ENCODE measurements at places on chromosomes 7 and 10. TPM values are rescaled to one million over a fixed set of nuclear protein-coding genes. Genes with fewer than 3 reads are reported as not detected.
A peak's percentile ranks its signal among the peaks of the same experiment; 100 is the strongest.

DNA sequence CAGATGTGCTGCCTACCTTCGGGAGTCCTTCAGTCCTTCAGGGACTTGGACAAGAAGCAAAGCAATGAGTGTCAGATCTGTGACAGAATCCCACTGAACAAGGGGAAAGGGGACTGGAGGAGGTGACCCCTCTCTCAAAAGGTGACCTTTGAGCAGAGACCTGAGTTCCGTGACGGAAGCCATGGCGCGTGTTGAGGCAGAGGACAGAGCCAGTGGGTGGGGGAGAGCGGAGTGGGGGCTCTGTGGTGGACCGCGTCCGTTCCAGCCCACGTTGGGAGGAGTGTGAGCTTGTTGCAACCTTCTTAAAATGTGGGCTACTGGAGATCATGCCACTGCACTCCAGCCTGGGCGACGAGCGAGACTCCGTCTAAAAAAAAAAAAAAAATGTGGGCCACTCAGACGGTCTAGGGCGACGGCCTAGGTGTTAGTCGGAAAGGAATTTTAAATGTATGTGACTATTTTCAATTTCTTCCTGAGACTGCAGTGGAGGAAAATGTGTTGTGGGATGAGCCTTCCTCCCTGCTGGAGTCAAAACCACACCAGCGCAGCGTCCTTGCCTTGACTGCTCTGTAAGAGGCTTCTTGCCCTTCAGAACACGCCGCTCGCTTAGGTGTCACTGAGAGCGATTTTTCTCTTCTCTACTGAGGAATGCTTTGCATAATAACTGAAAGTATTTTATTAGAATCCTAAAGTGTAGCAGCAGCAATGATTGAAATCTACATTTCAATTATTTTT lies 272.7 kb downstream of the CELF2 start:
- peaks cover 3% of the 10 kb centered on the region for H3K27me3 ChIP-seq
- peaks cover 7% of the 10 kb centered on the region for H3K4me1 ChIP-seq
- no peak overlapping the region for H3K27ac ChIP-seq
- no peaks in the 10 kb centered on the region for H3K36me3 ChIP-seq
- no peak overlapping the region for H3K4me3 ChIP-seq

The SUN3 gene
- total RNA-seq, result not detected

The CXCL12 gene
- 2.2 TPM for total RNA-seq

The SYNPO2L gene
- 0.42 TPM for total RNA-seq

- no peaks in the 10 kb centered on the region for H3K36me3 ChIP-seq
- H3K27ac ChIP-seq, result peak overlapping the region; percentile 80
- peak overlapping the region; percentile 67 for H3K4me3 ChIP-seq
- peaks cover 2% of the 10 kb centered on the region for H3K27me3 ChIP-seq
- DNase-seq, result no peak
Observed at GRCh38 chr10:116974456-116975005, 30.5 kb downstream of the SHTN1 start.

The MRPS17 gene
- total RNA-seq, result 13.4 TPM

The EBF3 gene
- 544 TPM for total RNA-seq

- H3K27ac ChIP-seq, result no peak overlapping the region
- no peaks in the 10 kb centered on the region for H3K4me1 ChIP-seq
- no peak overlapping the region for H3K4me3 ChIP-seq
- DNase-seq, result no peak
- no peaks in the 10 kb centered on the region for H3K36me3 ChIP-seq
Observed at GRCh38 chr10:25071227-25071626, 54.8 kb downstream of the THNSL1 start.

- H3K27me3 ChIP-seq, result peaks cover 43% of the 10 kb centered on the region
- H3K36me3 ChIP-seq, result peaks cover 9% of the 10 kb centered on the region
- no peak for DNase-seq
- H3K4me3 ChIP-seq, result peak overlapping the region; percentile 72
Observed at GRCh38 chr10:129911451-129912165, 52.5 kb downstream of the EBF3 start.

The SAP25 gene
- total RNA-seq, result 8.0 TPM

The CALML3 gene
- total RNA-seq, result not detected

DNA sequence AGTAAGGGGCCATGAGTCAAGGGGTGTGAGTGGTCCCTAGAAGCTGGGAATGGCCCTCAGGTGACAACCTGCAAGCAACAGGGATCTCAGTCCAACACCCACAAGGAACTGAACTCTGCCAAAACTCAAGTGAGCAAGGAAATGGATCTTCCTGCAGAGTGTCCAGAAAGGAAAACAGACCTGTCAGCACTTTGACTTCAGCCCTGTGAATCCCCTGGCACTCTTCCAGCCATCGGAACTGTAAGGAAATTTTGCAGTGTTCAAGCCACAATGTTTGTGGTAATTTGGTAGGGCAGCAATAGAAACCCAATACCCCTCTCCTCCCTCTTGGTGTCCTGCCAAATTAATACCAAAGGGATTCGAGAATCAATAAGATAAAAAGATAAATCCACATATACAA lies 6.9 kb downstream of the LYZL1 start:
- no peak overlapping the region for H3K4me3 ChIP-seq
- H3K27ac ChIP-seq, result no peak overlapping the region
- H3K36me3 ChIP-seq, result peaks cover 29% of the 10 kb centered on the region

- H3K4me3 ChIP-seq, result no peak overlapping the region
- DNase-seq, result no peak
- no peaks in the 10 kb centered on the region for H3K36me3 ChIP-seq
- peaks cover 5% of the 10 kb centered on the region for H3K4me1 ChIP-seq
- H3K27ac ChIP-seq, result no peak overlapping the region
Observed at GRCh38 chr7:13179775-13180523, 492.5 kb downstream of the ARL4A start.

DNA sequence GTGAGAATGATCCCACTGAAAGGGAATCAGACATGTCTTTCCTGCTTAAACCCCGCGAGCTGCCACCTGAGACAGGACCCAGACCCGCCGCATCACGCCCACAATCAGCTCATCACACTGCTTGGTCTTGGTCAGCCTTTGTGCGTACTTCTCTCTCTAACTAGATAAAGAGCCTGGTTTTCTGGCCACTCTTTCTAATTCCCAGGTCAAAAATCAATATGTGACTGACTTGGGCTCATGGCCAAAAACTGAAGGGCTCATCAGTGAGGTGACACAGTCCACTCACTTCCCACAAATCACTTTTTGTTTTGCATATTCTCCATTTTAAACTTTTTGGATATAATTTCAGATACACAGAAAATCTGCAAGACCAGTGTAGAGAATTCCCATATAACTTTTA lies 247.3 kb downstream of the DIP2C start:
- peaks cover 15% of the 10 kb centered on the region for H3K27me3 ChIP-seq
- peak overlapping the region; percentile 82 for H3K27ac ChIP-seq
- peaks cover 31% of the 10 kb centered on the region for H3K36me3 ChIP-seq
- peaks cover 16% of the 10 kb centered on the region for H3K4me1 ChIP-seq
- DNase-seq, result no peak
- H3K4me3 ChIP-seq, result peak overlapping the region; percentile 53

GRCh38 chr10:26714415-26715136 lies 17.1 kb downstream of the PDSS1 start:
- no peak for DNase-seq
- no peaks in the 10 kb centered on the region for H3K4me1 ChIP-seq
- no peak overlapping the region for H3K27ac ChIP-seq

DNA sequence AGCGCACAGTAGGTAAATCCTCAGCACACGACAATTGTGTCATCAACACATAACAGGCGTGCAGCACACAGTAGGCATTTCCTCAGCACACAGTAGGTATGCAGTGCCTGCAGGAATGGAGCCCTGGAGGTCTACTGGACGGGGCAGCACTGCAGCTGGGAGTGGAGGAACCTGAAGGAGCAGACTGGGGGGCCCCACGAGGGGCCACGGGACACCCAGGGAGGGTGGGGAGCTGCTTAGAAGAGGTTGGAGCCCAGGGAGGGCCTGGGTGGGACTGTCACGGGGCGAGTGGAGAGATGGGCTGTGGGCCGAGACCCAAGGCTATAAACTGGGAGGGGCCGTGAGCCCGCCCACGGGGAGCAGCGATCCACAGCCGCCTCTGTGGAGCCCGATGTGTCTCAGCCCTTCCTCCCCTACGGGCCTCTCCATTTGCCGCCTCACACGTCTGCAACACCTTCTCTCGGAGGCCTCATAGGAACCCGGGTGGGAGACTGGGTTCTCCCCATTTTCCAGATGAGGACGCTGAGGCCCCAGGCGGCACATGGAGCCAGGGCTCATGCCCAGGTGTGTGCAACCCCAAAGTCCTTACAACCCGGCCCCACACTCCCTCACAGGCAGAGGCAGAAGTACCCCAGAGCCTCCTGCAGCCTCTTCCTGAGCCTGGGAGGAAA lies 101.5 kb downstream of the MICALL2 start:
- no peak overlapping the region for H3K27ac ChIP-seq
- DNase-seq, result peak; percentile 60
- peaks cover 5% of the 10 kb centered on the region for H3K4me1 ChIP-seq
- H3K4me3 ChIP-seq, result no peak overlapping the region
- H3K27me3 ChIP-seq, result peaks cover 5% of the 10 kb centered on the region

The SRRM3 gene
- 154 TPM for total RNA-seq

The CDH23 gene
- 2.0 TPM for total RNA-seq

GRCh38 chr10:102624751-102625645 lies 19.3 kb upstream of the TRIM8 start:
- H3K27me3 ChIP-seq, result peaks cover 4% of the 10 kb centered on the region
- H3K4me1 ChIP-seq, result peaks cover 31% of the 10 kb centered on the region
- no peak for DNase-seq
- H3K4me3 ChIP-seq, result peak overlapping the region; percentile 20
- peaks cover 9% of the 10 kb centered on the region for H3K36me3 ChIP-seq

Data from glutamatergic neuron (in vitro differentiated cells).